Eye (tissue), 1 donor: ENCODE measurements at places on chromosomes 16 and 17.
A peak's percentile ranks its signal among the peaks of the same experiment; 100 is the strongest.

- DNase-seq: no peak
Observed at GRCh38 chr17:9361188-9361955, 214.2 kb downstream of the STX8 start.

GRCh38 chr17:2952174-2952845, 111.1 kb downstream of the OR1D5 start:
- DNase-seq: no peak

DNA sequence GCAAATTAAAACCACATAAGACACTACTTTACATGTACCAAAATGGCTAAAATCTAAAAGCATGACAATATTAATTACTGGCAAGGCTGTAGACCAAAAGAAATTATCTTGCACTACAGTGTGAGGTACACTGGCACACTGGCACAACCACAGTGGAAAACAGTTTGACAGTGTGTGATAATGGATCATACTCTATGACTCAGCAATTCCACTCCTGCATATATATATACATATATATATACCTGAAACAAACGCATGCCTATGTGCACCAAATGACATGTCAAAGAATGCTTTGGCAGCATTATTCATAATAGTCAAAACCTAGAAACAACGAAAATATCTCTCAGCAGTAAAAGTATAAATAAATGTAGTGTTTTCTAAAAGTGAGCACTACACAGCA, 4.6 kb upstream of the DYNLRB2 start:
- DNase-seq: no peak

DNA sequence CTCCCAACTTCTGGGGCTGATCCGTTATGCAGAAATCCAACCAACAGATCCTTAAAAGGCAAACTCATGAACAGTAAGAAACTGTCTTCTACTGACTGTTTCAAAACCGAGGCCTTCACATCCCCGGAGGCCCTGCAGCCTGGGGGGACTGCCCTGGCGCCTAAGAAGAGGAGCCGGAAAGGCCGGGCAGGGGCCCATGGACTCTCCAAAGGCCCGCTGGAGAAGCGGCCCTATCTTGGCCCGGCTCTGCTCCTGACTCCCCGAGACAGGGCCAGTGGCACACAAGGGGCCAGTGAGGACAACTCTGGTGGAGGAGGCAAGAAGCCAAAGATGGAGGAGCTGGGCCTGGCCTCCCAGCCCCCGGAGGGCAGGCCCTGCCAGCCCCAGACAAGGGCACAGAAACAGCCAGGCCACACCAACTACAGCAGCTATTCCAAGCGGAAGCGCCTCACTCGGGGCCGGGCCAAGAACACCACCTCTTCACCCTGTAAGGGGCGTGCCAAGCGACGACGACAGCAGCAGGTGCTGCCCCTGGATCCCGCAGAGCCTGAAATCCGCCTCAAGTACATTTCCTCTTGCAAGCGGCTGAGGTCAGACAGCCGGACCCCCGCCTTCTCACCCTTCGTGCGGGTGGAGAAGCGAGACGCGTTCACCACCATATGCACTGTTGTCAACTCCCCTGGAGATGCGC, 39.5 kb downstream of the SREBF1 start:
- no peak for DNase-seq

- no peak for DNase-seq
Observed at GRCh38 chr17:49051269-49051668, 54.1 kb downstream of the IGF2BP1 start.

DNA sequence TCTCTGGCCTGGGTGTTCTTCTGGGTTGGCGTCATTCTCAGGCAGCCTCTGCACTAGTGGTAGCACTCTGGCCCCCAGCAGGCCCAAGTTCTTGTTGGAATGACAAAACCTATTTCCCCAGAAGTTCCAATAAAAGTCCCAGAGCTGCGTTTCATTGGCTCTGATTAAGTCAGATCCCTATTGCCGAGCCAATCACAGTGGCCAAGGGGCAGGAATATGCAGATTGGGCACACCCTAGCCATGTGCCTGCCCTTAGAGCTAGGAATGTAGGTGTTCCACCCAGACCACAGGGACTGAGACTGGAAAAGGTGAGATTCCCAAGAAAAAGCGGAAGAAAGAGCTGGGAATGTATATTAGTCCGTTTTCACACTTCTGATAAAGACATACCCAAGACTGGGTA, 44.9 kb upstream of the POLR3E start:
- no peak for DNase-seq

DNA sequence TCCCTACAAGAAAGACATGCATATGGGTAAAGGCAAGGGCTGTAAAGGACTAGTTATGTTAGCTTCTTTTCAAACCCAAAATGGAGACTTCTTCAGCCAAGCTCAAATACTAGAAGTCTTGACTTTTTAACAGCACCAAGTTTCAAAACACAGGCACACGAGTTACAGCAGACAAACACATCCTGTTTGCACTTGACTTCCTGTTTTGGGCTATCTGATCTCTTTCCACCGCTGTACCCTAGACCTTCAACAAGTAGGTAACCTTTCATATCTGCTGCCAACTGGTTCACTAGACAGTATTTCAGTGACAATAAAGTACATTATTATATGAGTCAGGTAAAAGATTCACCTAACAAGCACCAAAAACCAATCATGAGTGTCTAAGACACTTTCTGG, 12.3 kb downstream of the RFFL start:
- DNase-seq: no peak

DNA sequence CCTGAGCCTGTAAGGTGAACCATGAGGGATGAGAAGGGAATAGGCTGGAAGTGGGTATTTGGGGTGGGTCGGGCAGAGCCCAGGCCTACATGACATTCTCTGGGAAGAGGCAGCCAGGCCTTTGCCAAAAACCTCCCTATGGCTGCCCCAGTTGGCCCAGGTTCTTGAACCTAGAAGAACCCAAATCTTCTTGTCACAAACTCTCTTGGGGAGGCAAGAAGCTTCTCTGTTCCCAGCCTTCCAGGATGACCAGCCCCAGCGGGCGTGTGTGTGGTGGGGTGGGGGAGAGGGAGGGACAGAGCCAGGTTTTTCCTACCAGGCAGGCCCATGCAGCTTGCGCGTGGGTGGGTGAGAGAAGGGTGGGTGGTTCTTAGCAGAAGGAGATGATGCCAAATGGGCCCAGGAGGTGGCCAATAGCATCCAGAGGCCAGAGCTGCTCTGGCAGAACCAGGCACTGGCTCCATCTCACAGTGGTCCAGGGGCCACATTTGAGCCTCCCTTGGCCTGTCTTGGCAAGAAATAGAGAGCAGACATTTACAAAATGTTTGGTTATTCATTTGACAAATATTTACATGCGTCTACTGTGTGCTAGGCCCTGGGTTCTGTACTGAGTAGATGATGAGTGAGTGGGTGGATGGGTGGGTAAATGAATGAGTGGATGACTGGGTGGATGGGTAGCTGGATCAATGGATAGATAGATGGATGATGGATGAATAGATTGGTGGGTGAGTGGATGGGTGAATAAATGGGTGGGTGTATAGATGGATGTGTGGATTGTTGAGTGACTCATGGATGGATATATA, 44.3 kb upstream of the PLCG2 start:
- no peak for DNase-seq

- DNase-seq: no peak
Observed at GRCh38 chr17:7340179-7340578, 3.9 kb downstream of the ACAP1 start.

DNA sequence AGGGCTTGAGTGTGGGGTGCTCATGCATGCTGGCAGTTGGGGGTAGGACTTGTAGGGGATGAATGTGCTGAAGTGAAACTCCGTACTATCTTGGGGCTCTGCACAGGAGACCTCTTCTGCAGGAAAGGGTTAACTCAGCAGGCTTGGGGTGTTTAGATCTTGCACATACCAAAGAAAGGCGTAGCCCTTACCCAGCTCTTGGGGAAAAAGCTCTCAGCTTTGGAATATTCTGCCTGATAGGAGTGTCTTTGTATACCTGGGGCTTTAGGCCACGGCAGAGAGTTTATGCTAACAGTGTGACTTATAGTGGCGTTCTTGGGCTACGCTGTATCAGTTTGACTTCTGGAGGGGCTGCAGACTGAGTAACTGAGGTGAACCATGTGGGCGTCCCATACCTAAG, 21.1 kb downstream of the KRT25 start:
- DNase-seq: no peak

DNA sequence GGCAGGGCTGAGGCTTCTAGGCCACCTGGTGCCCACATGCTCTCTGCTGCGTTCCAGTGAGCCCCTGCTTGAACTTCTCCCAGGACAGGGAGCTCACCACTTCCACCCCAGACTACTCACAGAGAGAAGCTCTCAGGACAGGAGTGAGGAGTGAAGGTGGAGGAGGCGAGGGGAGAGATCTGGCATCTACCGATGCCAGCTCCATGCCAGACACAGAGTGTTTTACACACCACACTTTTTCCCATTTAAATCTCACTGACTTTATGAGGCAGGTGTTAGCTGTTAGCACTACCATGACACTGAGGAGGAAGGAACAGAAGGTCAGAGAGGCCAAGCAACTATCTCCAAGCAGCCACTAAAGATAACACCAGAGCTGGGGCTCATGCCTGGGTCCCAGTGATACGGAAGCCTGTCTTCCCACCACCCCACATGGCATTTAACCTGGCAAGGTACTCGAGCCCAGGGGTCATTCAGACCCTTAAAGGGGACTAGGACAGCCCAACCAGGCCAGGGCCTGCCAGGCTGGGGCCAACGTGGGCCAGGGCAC, 6.8 kb downstream of the FAM83G start:
- DNase-seq: no peak

DNA sequence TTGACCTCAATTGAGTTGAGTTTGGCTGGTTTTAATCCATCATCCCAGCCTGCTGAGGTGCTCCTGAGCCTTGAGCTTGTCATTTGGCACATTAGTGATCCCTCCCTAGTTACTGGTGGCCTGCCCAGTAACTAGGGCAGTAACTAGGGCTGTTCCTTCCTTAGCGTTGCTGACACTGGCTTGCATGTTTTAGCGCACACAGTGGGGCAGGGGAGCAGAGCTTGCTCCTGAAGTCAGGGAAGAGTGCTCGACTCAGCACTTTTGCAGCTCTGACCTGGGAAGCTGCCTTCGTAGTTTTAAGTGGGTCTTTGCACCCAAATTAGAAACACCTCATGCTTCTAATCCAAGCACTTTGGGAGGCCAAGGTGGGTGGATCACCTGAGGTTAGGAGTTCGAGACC, 15.7 kb downstream of the CCDC42 start:
- DNase-seq: no peak

DNA sequence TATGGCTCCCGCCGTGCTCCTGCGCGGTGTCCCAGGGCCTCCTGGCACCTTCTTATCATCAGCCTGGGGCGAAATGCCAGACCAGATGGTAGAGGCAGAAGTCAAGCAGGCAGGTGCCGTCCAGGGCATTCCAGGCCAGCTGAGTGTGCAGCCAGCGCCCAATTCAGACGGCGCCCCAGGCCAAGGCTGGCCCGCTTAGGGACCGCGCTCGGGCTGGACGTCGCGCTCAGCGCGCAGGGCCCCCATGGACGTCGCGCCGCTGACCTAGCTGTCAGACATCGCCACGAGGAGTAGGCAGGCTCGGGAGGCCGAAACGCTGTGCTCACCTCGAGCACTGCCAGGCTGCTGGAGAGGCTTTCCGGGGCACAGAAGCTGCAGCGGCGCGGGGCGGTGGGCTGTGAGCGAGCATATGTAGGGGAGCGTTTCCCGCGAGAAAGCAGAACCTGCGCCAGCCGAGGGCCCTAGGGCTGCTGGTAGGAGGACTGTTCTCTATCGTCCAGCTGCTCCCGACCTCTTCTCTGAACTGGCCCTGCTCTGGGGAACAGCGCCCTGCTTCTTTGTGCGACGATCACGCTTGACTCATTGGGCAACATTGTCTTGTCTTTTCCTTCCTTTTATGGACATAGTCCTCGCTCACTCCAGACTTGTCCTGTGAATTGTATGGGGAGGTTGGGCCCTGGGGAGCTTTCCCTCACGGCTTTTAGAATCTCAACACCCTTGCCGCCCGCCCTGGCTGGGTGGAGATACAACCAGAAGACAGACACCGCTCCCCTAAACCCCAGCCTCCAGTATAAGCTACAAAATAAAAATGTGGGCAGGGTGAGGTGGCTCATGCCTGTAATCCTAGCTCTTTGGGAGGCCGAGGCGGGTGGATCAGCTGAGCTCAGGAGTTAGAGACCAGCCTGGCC, 8.4 kb upstream of the CA4 start:
- DNase-seq: peak; percentile 32

DNA sequence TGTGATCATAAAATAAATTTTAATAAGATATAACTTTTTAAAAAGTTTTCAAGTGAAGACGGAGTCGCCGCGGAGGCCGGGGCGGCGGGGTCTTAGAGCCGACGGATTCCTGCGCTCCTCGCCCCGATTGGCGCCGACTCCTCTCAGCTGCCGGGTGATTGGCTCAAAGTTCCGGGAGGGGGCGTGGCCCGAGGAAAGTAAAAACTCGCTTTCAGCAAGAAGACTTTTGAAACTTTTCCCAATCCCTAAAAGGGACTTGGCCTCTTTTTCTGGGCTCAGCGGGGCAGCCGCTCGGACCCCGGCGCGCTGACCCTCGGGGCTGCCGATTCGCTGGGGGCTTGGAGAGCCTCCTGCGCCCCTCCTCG, at the start of gene FOXC2:
TSS of gene FOXC2 (plus strand) at position 229 of the 365 bp plus-strand sequence. CDS start 507 bp downstream, outside the sequence.
- DNase-seq: peak; percentile 96

DNA sequence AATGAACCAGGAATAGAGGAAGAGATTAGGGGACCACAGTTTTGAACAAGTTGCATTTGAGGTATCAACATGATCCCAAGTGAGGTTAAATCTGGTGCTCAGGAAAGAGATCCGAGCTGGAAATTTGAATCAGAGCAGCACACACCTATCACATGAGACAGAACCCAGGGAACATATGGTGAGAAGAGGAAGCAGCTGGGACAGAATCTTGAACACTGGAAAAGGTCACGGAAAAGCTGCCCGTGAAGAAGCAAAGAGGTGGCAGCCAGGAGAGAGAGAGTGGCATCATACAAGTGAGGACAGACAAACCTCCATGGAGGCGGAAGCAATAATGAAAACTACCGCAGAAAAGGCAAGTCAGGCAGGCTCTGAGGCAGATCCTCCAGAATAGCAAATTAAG, 36.1 kb downstream of the USP31 start:
- DNase-seq: no peak

DNA sequence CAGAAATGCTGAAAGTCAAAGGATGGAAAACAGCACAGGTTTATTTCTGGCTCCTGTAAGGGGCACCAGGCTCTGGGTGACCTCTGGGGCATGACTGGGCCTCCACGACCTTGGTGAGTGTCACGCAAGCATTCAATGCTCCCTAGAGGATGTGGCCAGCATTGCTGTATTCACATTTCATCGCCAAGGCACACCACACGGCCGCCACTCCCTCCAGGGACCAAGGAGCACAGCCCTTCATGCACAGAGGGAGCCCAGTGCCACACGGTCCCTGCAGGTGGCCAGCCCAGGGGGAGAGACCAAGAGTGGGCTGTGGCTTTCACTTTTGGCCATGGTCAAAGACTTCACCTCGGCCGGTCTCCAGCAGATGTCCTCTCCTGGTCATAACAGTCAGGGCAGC, 137.4 kb upstream of the TNRC6C start:
- no peak for DNase-seq

DNA sequence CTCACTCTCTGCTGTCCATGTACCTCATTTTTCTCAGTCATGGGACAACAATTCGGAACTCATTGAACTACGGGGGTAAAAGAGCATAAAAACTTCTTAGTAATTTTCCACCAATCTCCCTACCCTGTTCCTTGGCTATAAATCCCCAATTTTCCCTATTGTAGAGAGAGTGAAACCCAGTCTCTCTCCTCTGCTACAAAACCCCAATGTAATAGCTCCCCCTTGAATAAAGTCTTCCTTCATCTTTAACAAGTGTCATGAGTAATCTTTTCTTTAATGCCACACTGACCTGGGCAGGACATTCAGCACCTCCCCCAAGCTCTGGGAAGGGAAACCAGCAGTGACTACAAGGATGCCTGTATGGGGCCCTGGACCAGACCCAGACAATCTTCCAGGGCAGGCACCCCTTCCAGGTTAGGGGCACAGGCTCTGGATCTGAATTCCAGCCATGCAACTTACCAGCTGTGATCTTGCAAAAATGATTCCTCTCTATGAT, 10.2 kb upstream of the EIF1 start:
- no peak for DNase-seq
